ENCODE measurements at places on chromosomes 13 and 19.

DNA sequence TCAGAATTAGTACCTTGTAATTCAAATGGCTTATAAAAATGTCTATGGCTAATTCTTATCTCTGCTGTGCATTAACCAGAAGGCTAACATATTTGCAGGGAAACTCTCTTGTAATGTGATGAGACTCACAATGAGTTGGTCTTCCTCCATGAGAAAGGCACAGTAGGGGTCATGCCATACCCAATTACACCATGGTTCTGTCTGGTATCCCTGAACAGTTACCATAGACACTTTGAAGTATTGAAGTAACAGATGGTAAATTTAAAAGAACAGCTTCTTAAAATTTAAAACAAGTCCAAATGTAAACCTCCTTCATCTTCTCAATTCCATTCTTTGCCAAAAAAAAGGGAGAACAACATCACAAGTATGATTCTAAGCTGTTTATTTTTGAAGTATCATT lies 22.6 kb upstream of the SLAIN1 start:
- DNase-seq: no peak

- DNase-seq: no peak
These were observed 630 bp downstream of the PNPLA6 start for GRCh38 chr19:7535998-7536695.

- DNase-seq: no peak
These were observed 1458.0 kb downstream of the OLFM4 start for GRCh38 chr13:54486421-54487166.

GRCh38 chr13:110149036-110149435 lies 157.9 kb downstream of the COL4A1 start:
- DNase-seq: no peak

GRCh38 chr19:51470966-51471365 lies 7.4 kb upstream of the CEACAM18 start:
- DNase-seq: no peak

- DNase-seq: no peak
These were observed 102.9 kb upstream of the STARD13 start for GRCh38 chr13:33388286-33388998.

DNA sequence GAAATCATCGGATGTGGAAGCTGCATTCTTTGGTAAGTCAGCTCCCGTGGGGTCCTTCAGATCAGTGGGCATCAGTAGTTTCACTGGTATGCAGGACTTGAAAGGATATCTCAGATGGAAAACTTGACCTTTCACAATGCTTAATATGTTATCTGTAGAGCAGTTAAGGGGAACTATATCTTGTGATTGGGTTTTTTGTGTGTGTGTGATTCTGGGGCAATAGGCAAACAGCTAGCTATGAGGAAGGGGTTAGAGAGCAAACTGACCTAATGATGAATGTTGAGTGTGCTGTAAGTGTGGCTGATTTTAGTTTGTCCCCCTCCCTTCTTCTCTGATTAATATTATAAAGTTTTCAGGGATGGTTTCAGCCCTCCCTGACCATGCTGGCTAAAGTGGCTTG lies 53.3 kb downstream of the ACSBG2 start:
- DNase-seq: no peak

DNA sequence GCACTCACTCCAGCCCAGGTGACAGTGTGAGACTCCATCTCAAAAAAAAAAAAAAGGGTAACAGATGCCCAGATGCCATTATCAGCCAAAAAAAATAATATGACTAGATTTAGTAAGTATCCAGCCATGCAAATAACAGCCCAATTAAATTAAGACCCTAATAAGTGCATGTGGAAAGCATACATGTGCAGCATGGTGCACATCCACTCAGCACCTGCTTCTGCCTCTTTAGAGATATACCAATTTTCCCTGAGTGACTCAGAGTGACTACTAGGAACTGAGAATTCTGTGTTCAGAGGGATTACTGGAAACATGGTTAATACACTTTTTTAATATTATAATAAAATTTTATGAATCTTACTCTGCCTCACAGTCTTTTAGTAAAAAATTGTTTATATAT lies 29.8 kb upstream of the ZNF675 start:
- DNase-seq: no peak
